ENCODE measurements at places on chromosomes 2 and 18. TPM values are rescaled to one million over a fixed set of nuclear protein-coding genes. Genes with fewer than 3 reads are reported as not detected.
A peak's percentile ranks its signal among the peaks of the same experiment; 100 is the strongest.

DNA sequence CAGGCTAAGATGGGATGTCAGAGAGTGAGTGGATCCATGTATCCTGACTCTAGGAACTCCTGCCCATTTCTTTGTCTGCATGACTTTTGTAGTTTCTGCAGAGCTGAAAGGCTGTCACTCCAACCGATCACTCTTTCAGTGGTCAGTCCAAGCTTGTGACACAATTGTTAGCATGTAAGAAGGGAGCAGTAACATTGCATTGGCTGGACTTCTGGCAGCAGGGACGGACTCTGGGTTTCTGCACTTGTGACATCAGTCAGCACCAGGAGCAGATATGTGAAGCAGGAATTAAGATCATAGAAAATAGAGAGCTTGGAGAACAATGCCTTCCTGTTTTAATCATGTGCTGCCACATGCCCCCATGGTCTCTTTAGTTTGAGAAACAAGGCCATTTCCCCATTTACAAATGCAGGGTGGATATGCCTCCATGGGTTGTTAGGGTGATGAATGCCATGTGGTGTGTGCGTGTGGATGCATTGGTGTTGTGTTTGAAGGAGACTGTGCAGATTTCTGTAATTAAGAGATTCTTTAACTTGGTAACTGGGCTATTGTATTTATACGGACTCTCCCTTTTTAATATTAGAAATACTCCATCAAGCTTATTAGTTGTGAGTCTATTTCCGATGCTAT, 214.3 kb upstream of the EPHA4 start:
- DNase-seq, result no peak

GRCh38 chr2:118918017-118918416, 24.0 kb upstream of the MARCO start:
- DNase-seq, result no peak

DNA sequence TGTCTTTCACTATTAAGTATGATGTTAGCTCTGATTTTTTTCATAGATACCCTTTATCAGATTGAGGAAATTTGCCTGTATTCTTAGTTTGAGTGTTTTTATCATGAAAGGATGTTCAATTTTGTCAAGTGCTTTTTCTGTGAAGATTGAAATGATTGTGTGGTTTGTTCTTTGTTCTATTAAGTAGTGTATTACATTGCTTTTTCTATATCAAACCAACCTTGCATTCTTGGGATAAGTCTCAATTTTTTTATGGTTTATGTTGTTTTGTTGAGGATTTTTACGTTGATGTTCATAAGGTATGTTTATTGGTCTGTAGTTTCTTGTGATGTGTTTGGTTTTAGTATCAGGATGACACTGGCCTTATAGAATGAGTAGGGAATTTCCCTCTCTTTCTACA, 19.1 kb downstream of the PDK1 start:
- no peak for DNase-seq

DNA sequence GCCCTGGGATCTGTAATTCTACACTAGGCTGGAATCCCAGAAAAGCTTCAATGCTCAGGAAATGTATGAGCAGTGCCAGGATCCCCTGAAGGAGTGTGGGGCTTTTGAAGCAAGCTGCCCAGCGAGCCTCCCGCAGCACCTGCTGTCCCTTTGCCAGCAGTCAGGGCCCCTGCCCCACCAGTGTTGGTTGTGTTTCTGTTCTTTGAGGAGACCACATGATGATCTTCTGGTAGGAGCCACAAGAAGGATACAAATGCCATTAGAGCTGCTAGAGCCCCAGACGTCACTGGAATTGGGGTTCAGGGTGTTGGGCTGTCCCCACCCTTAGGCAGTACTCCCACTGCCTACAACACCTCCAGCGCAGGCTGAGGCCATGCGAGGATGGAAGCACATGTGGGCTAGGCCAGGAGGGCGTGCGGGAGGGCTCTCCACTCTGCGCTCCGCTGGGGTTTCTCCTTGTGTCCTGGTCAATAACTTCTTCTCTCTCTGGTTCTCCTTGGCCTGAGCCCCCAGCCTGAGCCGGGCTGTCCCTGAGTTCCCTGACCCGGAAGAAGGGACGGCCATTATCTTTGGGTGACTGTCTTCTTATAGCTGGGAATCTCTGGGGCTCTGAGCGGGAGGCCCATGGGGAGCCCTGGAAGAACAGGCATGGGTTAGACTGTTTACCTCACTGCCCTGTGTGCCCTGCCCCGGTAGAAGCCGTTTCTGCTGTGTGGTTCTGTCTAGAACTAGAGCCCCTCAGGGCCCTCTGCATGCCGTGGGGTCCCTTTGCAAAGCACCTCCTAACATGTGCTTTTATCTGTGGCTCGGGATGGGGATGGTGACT, 73.9 kb downstream of the LRRFIP1 start:
- no peak for DNase-seq

DNA sequence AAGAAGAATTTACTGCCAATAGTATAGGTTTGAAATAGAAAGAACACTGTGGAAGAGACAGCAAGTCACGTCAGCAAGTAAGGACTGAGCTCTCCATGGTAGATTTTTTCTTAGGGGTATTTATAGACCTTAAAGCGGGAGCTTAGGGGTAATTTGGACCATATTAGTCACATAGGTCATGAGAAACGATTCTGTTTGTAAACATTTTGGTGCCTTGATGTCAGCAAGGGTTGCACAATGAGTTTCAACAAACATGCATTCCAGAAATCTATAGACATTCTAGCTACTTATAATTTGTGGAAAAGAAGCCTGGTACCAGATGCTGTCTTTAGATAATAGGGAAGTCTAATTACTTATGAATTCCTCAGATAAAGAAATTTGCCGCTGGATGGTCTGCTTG, 624.7 kb downstream of the TDRD15 start:
- no peak for DNase-seq

The UGT1A1 gene
- not detected for total RNA-seq

The AKAIN1 gene
- 3.1 TPM for total RNA-seq

DNA sequence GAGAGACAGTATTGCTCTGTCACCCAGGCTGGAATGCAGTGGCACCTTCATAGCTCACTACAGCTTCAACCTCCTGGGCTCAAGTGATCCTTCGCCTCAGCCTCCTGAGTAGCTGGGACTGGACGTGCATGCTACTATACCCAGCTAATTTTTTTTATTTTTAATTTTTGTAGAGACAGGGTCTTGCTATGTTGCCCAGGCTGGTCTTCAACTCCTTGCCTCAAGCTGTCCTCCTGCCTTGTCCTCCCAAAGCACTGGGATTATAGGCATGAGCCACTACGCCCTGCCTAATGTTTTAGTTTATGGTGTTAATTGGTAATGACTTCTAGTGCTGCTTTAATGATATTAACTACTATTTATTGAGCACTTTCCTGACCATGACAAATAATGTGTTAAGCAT, 18.3 kb downstream of the RNF138 start:
- DNase-seq, result no peak

DNA sequence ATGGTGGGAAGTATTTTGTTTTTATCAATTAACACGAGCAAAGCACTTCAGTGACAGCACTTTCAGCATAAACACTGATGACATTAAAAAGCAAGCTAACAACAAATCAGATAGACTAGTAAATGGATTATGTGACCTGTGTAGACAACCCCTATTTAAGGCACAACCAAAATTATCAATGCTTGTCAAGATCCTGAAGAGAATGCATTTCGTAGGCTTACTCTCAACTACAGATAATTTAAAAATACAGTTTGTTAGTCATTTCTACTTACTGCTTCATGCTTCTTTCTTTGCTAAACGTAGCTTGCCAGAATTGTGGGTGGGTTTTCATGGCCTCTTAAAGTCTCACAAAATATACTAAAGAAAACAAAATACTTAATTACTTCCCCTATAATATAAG, 3.4 kb downstream of the CSRNP3 start:
- no peak for DNase-seq

The NT5DC4 gene
- total RNA-seq, result not detected

DNA sequence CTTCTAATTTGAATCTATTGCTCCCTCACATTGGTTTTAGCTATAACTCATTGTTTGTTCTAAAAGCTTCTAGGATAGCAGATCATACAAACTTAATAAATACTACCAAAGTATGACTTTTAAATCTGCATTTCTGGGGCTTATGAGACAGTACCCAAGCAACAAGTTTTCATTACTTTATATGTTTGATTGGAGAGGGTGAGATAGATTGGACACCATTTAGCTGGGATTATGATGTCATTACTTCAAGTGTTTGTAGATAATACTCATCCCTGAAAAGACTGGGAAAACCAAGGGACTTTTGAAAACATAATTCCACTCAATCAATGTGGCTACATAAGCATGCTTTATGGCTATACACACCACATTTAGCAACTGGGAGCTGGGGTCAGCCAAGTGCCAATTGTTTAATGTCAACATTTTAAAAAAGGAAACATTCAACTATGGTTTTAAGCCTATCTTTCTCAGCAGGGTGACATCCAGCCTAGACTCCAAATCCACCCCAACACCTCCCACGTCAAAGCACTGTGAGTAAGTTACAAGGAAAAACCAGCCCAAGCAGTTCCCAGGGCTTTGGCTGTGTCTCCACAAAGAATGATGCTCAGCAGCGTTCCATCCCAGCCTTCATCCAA, 119.9 kb downstream of the ETAA1 start:
- peak; percentile 2 for DNase-seq

DNA sequence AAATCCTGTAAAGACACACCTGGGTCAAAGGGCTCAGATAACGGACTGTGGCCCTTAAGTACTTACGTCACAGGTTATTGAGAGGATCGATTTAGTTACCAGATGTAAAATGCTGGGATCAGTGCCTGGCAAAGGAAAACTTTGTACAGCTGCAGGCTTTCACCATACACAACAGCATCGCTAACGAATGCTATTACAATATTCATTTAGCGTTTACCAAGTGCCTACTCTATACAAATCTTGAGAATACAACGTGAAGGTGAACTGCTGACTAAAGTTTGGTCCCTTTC, 619 bp upstream of the MSH6 start:
- peak; percentile 74 for DNase-seq

GRCh38 chr2:236661762-236662110, 92.1 kb downstream of the ACKR3 start:
- no peak for DNase-seq

DNA sequence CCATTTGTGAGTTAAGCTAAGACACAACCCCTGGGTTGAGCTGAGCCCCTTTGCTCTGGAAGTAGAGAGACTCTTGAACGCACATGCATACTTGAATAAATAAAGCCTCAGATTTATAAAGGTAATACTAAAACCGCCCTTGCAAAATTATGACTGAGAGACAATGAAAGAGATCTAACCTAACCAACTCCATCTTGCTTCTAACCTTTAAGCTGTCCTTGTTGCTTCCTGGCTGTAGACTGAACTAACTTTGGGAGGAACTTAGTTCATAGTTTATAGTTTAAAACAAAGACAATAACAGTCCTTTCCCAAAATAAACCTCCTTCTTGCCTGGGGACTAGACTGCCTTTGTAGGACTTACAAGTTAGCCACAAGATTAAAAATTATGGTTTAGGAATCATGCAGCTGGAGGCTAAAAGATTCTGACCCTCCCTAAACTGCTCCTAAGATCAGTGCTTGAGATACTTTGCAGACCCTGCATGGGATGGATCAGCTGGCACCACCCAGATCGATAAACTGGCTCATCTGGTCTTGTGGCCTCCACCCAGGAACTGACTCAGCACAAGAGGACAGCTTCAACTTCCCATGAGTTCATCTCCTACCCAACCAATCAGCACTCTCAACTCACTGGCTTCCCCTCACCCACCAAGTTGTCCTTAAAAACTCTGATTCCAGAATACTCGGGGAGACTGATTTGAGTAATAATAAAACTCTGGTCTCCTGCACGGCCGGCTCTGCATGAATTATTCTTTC, 240.2 kb upstream of the SLC14A2 start:
- DNase-seq, result no peak

The C2orf66 gene
- total RNA-seq, result 0.78 TPM

The CCDC74B gene
- 0.99 TPM for total RNA-seq

DNA sequence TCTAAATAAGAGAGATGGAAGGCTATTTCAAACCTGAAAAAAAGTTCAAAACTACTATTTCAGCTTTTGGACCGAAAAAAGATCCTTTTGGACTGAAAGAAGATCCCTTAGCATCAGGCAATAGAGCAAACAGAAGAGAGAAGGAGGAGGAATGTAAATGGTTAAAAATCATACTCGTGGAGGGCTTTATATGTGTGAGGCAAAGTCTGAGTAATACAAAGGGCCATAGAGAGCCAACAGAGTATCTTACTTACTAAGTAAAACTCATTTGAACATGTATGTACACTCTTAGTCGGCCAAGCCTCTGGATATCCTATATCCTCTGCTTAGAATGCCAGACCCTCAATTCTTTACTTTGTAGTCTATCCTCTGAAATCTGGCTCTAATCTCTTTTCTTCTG, 55.7 kb downstream of the ITSN2 start:
- DNase-seq, result no peak

The DTNB gene
- total RNA-seq, result 17.8 TPM

The SKA1 gene
- 0.52 TPM for total RNA-seq

The DTNA gene
- total RNA-seq, result 31.0 TPM

- no peak for DNase-seq
These were observed 28.7 kb upstream of the LYPD6B start for GRCh38 chr2:149009576-149010461.

DNA sequence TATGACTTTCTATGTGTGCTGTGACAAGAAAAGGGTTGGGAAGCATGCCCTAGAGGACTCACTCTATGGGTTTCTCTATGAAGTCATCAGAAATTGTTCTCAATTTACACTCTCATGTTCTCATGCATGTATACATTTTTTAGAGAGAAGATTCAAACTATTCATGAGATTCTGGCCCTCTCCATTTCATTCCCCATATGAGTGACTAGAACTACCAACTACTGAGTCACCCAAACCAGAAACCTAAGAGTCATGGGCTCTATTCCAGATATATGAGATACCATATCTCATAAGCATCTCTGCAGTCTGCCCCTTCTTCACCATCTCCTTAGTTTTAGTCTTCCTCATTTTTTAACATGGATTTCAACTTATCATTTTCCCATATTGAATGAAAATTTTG, 87.7 kb downstream of the EXOC6B start:
- no peak for DNase-seq

The DCDC2C gene
- total RNA-seq, result not detected

- no peak for DNase-seq
These were observed 67.8 kb downstream of the QPCT start for GRCh38 chr2:37412231-37412630.

- DNase-seq, result no peak
These were observed 12.2 kb upstream of the EFHD1 start for GRCh38 chr2:232621186-232621585.

DNA sequence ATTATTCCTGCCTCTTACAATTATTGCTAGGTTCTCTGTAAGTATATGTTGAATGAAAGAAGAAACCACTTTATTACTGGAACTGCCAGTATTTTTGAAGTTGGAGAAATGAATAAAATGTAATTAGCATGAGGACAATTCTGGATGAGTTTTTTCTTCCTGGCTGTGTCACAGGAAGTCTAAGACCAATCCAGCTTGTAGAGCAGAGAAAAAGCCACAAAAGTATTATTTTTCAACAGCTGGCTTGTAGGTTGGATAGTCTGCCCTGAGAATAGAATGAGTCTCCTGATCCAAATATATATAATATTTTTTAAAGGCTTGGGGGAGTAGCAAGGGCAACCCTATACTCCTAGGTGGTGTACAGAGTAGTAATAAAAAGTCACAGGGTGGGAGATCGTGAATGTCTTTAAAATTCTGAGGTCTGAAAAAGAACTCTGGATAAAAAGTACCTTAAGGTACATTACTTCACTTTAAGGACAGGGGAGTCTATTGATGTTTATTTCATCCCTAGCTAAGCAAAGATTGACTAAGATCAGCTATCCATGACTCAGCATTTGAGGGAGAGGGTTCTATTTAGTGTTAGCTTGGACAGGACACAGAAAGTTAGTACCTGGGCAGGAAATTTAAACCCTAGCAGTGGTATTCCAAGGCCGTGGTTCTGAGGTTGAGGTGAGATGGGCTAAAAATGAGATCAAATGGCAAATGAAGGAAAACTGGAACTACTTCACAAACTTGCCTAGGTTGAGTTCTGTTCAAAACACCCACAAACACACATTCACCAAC, 31.7 kb downstream of the SLC40A1 start:
- DNase-seq, result no peak
